ENCODE measurements at places on chromosomes 5 and 9.
A peak's percentile ranks its signal among the peaks of the same experiment; 100 is the strongest.

- DNase-seq, result no peak
- peak overlapping the region; percentile 67 for H3K4me3 ChIP-seq
- H3K27ac ChIP-seq, result peak overlapping the region; percentile 87
Observed at GRCh38 chr9:83920469-83920926, 734 bp downstream of the KIF27 start.

DNA sequence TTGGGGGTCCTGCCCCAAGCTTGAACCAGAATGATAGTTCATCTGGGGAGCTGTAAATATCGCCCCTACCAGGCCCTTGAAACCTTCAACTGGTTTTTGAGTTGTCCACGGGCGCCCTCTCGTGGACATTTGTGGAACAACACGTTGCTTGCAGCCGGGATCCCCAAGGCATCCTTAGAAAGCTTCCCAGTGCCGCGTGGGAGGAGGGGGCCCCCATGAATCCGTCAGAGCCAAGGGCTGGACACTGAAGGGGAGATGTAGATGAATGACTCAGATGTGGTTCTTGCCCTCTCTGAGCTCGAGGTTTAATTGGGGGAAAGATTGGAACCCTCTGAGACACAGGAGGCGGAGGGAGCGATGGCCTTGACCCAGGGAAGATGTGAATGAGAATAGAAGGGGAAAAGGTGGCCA lies 31.8 kb upstream of the ORM1 start:
- DNase-seq, result peak; percentile 41
- no peaks in the 10 kb centered on the region for H3K27me3 ChIP-seq
- H3K4me1 ChIP-seq, result peaks cover 11% of the 10 kb centered on the region
- H3K36me3 ChIP-seq, result peaks cover 45% of the 10 kb centered on the region
- H3K4me3 ChIP-seq, result no peak overlapping the region
- H3K27ac ChIP-seq, result no peak overlapping the region

- H3K27ac ChIP-seq, result no peak overlapping the region
- H3K4me1 ChIP-seq, result no peaks in the 10 kb centered on the region
- peaks cover 33% of the 10 kb centered on the region for H3K27me3 ChIP-seq
- no peaks in the 10 kb centered on the region for H3K36me3 ChIP-seq
- no peak overlapping the region for H3K4me3 ChIP-seq
- no peak for DNase-seq
Observed at GRCh38 chr5:31251032-31251431, 57.5 kb downstream of the CDH6 start.

GRCh38 chr9:18857334-18857733 lies 175.7 kb downstream of the SAXO1 start:
- no peak for DNase-seq
- H3K4me3 ChIP-seq, result no peak overlapping the region
- H3K27ac ChIP-seq, result no peak overlapping the region

DNA sequence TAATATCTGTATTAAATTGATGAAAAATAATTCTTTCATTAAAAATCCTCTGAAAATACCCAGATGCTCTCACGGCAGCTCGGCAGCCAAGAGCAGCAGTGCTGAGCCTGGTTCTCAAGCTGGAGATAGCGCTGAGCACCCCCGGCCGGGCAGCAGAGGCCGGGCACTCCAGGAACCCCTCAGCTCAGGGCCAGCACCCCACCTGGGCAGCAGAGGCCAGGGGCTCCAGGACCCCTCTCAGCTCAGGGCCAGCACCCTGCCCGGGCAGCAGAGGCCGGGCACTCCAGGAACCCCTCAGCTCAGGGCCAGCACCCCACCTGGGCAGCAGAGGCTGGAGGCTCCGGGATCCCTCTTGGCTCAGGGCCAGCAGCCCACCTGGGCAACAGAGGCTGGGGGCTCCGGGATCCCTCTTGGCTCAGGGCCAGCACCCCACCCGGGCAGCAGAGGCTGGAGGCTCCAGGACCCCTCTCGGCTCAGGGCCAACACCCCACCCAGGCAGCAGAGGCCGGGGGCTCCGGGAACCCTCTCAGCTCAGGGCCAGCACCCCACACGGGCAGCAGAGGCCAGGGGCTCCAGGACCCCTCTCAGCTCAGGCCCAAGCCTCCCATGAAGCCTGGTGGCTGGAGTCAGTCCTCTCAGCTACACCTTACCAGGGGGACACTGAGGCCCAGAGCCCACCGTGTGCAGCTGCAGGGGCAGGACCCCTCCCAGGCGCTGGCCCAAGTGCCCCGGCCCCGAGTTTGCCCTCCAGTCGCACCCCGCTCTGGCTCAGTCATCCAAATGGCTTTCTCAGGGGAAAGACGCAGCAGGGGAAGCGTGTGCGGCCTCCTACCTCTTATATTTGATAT lies 21.7 kb downstream of the CLPTM1L start:
- H3K27ac ChIP-seq, result peak overlapping the region; percentile 100
- peak; percentile 56 for DNase-seq
- H3K4me3 ChIP-seq, result no peak overlapping the region
- H3K27me3 ChIP-seq, result no peaks in the 10 kb centered on the region
- H3K4me1 ChIP-seq, result peaks cover 16% of the 10 kb centered on the region

DNA sequence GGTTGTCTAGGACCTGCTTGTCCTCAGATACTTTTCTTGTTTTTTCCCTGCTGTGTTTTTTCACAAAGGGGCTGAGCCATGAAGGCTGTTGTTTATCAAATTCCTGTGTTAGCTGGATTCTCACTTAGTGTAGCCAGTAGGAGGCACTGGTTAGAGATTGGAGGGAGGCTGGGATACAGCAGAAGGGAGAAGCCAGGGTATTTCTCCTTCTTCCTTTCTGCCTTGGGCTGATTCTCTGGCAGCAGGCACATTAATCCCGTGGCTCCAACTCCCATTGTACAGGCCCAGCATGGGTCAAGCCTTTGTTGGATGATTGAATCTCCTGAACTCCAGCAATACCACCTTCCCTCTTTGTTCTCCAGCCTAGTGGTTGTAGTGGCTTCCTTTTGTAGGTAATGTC lies 46.4 kb upstream of the FAM170A start:
- DNase-seq, result no peak
- H3K4me3 ChIP-seq, result no peak overlapping the region
- no peaks in the 10 kb centered on the region for H3K36me3 ChIP-seq
- peaks cover 6% of the 10 kb centered on the region for H3K27me3 ChIP-seq
- no peak overlapping the region for H3K27ac ChIP-seq

- no peak overlapping the region for H3K4me3 ChIP-seq
- H3K27me3 ChIP-seq, result no peaks in the 10 kb centered on the region
- peaks cover 56% of the 10 kb centered on the region for H3K4me1 ChIP-seq
- H3K27ac ChIP-seq, result peak overlapping the region; percentile 78
Observed at GRCh38 chr5:111744455-111744854, 12.5 kb downstream of the NREP start.

DNA sequence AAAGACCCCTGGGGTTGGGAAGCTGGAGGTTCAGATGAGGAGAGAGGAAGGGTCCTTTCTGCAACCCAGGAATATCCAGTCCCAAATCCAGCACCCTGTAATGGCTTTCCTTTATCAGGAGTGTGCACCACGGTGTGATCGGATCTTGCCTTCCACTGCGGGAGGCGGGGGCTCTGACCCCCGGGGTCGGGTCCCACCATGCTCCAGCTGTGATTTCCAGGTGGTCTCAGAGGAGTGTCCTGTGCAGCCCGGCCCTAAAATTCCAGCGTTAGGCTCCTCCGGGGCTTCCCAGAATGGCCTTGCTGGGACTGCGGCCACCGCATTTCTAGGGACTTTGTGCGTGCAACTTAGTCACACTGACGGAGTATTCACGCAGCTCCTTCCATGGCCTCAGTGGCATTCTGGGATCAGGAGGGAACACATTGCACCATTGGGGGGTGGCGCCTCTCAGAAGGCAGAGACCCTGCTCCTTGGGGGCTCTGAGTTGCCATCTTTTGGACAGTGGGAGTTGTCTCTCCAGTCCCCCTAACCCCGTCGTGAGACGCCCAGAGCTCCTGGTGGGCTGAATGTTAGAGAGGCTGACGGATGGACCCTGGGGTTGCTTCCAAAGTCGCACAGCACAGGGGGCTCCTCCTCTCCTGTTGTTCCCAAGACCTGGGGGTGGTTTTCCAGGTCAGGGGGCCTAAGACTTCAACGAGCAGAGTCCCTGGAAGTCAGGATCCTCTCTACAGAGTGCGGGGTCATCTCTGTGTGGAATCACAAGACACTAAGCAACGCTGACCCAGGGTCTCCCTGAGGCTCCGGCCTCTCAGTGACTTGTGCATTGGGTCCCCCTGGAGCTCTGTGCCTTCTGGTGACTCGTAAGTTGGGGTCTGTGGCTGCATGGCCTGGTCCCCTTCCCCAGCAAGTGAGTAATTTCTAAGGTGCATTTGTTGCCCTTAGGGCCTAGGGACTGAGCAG lies 42.7 kb upstream of the IRX4 start:
- H3K36me3 ChIP-seq, result no peaks in the 10 kb centered on the region
- no peaks in the 10 kb centered on the region for H3K27me3 ChIP-seq
- no peak for DNase-seq
- H3K27ac ChIP-seq, result no peak overlapping the region
- peaks cover 2% of the 10 kb centered on the region for H3K4me1 ChIP-seq

DNA sequence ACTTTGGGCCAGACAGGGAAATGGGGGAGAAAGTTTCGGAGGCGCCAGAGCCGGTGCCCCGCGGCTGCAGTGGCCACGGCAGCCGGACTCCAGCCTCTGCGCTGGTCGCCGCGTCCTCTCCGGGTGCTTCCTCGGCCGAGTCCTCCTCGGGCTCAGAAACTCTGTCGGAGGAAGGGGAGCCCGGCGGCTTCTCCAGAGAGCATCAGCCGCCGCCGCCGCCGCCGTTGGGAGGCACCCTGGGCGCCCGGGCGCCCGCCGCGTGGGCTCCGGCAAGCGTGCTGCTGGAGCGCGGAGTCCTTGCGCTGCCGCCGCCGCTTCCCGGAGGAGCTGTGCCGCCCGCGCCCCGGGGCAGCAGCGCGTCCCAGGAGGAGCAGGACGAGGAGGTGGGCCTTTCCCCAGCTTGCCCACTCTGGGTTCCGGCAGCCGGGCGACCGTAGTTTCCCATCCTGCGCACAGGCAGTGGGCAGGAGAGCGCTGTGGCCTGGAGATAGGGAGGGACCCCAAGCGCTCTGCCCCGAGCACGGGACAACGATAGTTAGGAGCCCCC lies 516 bp downstream of the MAST4 start:
- H3K4me1 ChIP-seq, result no peaks in the 10 kb centered on the region
- H3K36me3 ChIP-seq, result no peaks in the 10 kb centered on the region
- H3K27ac ChIP-seq, result no peak overlapping the region
- peak overlapping the region; percentile 55 for H3K4me3 ChIP-seq

- H3K4me1 ChIP-seq, result no peaks in the 10 kb centered on the region
- no peak overlapping the region for H3K27ac ChIP-seq
- no peak for DNase-seq
- peaks cover 3% of the 10 kb centered on the region for H3K27me3 ChIP-seq
- no peak overlapping the region for H3K4me3 ChIP-seq
- H3K36me3 ChIP-seq, result no peaks in the 10 kb centered on the region
Observed at GRCh38 chr5:42015254-42015653, 90.2 kb downstream of the FBXO4 start.

DNA sequence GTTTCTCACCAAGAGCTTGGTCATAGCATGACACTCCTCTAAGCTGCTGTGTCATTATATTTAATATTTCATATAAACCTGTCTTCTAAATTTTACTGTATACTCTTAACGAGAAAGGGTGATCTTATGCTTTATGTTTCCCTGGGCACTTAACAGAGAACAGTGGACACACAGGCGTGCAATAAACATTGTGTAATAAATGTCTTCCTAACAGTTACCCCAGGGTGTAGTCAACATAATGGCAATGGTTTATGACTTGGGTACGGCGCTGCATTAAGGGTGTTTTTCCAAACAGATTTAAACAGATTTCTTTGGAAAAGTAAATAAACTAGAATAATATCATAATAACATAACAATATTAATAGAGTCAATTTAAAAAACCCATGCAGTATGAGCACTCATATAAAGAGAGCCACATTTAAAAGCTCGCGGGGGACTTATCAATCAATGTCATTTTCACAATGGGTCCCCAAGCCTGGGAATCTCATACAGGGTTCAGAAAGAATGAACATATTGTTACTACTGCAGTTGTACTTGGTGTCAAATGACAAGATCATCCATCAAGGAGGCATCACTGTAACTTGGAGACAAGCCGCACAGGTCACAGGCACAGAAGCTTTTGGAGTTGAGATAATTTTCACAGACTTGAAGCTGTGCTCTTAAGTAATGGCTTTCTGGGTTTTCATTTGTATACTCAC lies 376.4 kb downstream of the CTNND2 start:
- peaks cover 13% of the 10 kb centered on the region for H3K27me3 ChIP-seq
- no peak for DNase-seq
- H3K36me3 ChIP-seq, result no peaks in the 10 kb centered on the region
- no peaks in the 10 kb centered on the region for H3K4me1 ChIP-seq
- no peak overlapping the region for H3K27ac ChIP-seq

GRCh38 chr9:98550206-98550820 lies 158.4 kb downstream of the GABBR2 start:
- no peaks in the 10 kb centered on the region for H3K27me3 ChIP-seq
- H3K36me3 ChIP-seq, result no peaks in the 10 kb centered on the region
- H3K27ac ChIP-seq, result no peak overlapping the region
- H3K4me3 ChIP-seq, result no peak overlapping the region

- H3K36me3 ChIP-seq, result no peaks in the 10 kb centered on the region
- DNase-seq, result no peak
- H3K4me3 ChIP-seq, result no peak overlapping the region
- no peaks in the 10 kb centered on the region for H3K4me1 ChIP-seq
Observed at GRCh38 chr5:163190283-163190682, 247.1 kb upstream of the CCNG1 start.

DNA sequence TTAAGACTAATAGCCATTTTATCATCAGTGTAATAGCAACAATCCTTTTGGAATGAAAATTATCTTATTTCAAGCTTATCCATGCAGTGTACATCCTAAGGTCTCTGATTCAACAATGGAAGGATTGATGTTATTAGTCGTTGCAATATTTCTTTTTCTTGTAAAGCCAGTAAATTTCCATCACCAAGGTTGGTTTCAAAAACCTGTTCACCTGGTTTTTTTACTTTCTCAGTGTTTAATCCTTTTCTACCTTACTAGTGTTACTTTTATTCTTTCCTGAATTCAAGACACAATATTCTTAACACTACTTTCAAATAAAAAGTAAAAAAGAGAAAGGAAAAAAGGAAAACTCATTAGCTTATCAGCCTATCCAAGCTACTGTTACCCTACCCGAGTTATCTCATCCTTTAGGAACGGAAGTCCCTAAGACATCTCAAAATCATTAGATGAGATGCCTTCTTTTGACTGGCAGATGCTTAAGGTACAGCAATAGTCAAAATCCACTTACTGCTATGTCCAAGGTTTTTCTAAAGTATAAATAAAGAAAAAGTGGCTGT lies 5.4 kb downstream of the ZFR start:
- no peak overlapping the region for H3K27ac ChIP-seq
- H3K4me1 ChIP-seq, result peaks cover 40% of the 10 kb centered on the region
- DNase-seq, result no peak
- H3K27me3 ChIP-seq, result no peaks in the 10 kb centered on the region
- H3K36me3 ChIP-seq, result peaks cover 76% of the 10 kb centered on the region

GRCh38 chr5:178544166-178544834 lies 45.9 kb downstream of the COL23A1 start:
- no peaks in the 10 kb centered on the region for H3K27me3 ChIP-seq
- H3K4me3 ChIP-seq, result no peak overlapping the region
- peak; percentile 69 for DNase-seq
- H3K27ac ChIP-seq, result no peak overlapping the region
- H3K4me1 ChIP-seq, result peaks cover 3% of the 10 kb centered on the region

All from RWPE2 (cell line).